ENCODE measurements at places on chromosomes 6 and 20.

DNA sequence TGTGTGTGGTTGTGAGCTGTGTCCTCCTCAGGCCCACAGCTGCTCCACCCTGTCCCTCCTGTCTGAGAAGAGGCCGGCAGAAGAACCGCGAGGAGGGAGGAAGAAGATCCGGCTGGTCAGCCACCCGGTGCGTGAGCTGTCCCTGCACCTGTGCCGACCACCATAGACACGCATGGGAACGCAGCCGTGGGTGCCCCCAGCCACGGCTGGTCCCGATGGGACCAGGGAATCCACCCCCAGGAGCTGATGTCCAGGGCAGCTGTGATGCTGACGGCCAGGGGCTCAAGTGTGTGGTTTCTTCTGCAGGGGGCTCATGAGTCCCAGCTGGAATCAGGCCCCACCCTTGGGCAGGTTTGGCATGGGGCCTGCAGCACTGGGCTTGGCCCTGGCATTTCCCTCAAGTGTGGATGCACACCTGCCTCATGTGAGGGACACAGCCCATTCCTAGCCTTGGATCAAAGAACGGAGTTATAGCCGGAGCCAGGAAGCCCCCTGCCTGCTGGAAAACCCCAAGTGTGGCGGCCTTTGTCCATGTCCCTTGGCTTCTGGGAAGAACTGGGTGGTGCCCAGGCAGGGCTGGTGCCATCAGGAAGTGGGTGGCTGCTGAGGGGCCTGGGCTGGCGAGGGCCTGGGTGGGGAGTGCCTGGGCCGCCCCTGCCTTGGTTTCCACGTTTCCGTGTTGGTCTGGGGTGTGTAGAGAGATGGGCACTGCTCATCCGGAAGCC lies 4.6 kb upstream of the TNFRSF6B start:
- no peak for DNase-seq

DNA sequence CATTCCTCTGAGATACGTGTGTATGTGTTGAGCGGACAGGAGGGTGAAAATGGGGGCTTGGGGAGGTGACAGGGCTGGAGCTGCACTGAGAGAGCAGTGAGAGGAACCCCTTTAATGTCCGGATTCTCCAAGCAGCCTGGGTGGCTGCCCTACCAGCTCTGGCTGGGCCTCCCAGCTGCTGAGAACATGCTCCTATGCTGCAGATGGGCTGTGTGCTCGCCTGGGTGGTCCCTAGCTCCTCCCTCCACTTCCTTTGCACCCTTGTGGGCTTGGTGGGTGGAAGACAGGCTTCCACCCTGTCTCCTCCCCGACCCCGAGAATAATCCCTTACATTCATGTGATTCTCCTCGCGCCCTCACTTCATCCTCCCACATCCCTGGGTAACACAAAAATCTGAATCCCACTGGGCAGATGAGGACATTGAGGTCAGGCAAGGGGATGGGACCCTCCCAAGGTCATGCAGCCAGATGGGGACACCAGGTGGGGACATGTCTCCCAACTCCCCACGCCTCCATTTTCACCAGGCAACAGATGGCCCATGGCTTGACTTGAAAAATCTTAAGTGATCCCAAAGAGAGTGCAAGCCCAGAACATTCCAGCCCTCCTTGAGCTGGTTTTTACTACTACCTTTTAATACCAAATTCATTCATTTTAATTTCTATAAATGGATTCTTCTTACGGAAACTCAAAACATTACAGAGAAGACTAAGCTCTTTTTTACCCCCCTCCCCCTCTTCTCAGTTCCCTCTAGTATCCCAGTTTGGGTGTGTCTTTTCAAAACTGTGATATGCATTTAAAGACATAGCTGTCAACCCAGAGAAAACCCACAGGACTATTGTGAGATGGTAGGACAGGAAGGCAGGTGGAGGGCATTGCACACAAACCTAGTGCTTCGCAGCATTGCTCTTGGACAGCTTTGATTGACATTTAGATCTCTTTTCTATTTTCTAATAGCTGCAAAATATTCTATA lies 5.0 kb upstream of the PDRG1 start:
- no peak for DNase-seq

GRCh38 chr6:41341580-41341979 lies 6.2 kb downstream of the NCR2 start:
- no peak for DNase-seq

DNA sequence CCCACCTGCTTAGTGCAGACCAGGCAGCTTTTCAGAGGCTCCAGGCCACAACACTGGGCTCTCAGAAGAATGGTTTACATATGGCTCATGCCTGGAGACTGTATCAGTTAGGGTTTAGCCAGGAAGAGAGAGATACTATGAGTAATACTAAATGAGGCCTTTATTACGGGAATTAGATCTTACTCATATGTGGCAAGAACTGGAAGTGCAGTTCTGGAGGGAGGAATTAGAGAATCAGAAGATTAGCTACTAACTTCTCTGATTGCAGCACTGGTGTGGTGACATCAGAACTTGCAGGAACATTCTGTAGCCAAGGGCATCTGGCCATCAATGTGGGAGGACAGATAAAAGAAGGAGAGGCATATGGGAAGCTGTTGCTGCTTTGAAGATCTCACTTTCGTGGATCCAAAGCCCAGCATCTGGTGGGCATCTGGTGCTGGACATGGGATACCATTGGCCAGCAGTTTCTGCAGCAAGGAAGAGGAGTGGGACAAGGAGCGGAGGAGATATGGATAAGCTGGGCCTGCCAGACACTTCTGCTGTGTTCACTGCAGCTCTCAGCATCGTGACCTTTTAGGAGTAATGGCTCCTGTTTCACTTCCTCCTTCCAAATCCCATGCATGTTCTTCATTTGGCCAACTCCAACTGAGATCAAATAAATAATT lies 248.5 kb downstream of the BTBD3 start:
- DNase-seq = no peak

DNA sequence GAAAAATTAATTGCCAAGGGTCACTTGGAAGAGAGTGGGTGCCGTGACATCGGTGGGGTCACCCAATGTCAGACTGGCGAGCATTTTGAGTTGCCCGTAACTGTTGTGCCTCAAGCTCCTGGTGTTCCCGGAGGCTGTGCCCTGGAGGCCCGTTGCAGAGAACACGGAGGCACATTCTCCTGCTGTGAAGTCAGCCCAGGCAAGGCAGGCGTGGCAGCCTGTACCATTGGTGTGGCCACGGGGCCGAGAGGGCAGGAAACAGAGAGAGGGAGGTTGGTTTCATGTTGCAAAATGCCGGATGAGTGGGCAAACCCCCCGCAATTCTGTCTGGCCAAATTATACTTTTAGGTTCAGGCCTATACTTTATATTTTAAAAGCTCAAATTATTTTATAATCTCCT lies 81.2 kb downstream of the THBS2 start:
- DNase-seq = no peak

GRCh38 chr20:63377256-63377941 lies 16.2 kb upstream of the CHRNA4 start:
- DNase-seq = no peak

DNA sequence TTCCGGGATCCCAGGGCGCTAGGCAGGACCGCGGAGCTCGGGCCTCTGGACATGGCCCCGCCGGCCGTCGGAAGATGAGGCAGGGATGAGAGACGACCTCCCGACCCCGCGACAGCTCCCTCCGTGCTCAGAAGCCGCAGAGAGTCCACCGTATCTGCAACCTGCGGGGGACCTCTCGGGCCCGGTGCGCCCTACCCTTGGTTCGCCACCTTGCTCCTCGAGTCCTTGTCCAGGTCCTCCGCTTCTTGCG lies 301 bp downstream of the PPP1R3D start:
- DNase-seq = no peak

- DNase-seq = no peak
These were observed 42.1 kb downstream of the BMP5 start for GRCh38 chr6:55833284-55833683.

GRCh38 chr6:50853939-50854338 lies 35.3 kb downstream of the TFAP2B start:
- no peak for DNase-seq

GRCh38 chr6:139161817-139162284 lies 27.0 kb downstream of the HECA start:
- no peak for DNase-seq

- DNase-seq = no peak
These were observed 109.3 kb downstream of the IBTK start for GRCh38 chr6:82138075-82138791.

- no peak for DNase-seq
These were observed 215.0 kb downstream of the SYNDIG1 start for GRCh38 chr20:24684421-24684871.

DNA sequence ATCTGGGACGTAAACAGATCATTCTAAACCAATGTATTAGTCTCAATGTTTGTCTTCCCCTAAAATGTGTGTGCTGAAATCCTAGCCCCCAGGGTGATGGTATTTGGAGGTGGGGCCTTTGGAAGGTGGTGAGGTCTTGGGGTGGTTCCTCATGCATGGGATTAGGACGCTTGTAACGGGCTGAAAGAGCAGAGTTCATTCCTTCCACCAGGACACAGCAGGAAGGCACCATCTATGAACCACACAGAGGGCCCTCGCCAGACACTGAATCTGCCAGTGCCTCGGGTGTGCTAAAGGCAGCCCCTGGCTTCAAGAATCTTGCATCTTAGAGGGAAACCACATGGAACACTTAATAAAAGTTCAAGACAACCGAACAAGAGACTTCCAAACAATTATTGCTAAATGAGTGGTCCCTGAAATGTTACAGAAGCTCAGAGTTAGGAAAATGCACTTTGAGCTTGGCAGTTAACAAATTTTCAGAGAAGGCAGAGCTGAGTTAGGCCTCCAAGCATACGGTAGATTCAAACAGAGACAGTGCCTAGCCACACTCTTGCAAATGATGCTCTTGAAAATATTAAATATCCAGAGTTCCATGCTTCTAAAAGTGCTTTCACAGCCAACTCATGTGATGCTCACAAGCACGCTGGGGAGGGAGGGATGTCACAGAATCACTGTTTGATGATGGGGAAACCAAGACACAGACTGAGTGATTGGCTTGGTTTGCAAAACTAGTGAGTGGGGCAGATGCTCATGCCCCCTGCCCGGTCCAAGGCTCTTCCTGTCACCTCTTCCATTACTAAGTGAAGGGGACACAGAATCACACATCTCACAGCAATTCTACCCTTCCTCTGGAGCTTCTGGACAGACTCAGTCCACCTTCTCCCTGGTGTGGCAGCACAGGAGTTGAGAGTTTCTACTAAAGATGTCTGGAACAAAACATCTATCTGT lies 27.4 kb downstream of the TBC1D7 start:
- DNase-seq = no peak

GRCh38 chr20:14879020-14879697 lies 541.7 kb upstream of the FLRT3 start:
- no peak for DNase-seq

DNA sequence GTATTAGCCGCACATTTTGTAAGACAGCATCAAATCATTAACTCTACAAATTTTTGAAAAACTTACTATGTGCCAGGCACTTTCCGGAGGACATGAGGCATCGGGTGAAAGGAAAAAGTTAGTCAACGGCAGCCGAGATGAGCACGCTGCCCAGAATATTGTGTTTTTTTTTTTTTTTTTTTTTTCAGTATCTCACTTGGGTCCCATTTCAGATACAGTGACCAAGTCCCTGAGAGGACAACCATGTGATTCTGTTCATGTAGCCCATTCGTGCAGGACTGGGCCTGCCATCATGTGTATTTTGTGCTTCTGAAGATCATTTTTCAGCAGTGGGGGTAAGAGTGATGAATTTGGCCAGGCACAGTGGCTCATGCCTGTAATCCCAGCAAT lies 1.3 kb downstream of the SLA2 start:
- no peak for DNase-seq

- DNase-seq = no peak
These were observed 96.7 kb upstream of the OPRM1 start for GRCh38 chr6:153942361-153942760.

- DNase-seq = no peak
These were observed 2.4 kb downstream of the TCF21 start for GRCh38 chr6:133891149-133891926.

GRCh38 chr6:148653138-148653776 lies 93.6 kb upstream of the UST start:
- no peak for DNase-seq

DNA sequence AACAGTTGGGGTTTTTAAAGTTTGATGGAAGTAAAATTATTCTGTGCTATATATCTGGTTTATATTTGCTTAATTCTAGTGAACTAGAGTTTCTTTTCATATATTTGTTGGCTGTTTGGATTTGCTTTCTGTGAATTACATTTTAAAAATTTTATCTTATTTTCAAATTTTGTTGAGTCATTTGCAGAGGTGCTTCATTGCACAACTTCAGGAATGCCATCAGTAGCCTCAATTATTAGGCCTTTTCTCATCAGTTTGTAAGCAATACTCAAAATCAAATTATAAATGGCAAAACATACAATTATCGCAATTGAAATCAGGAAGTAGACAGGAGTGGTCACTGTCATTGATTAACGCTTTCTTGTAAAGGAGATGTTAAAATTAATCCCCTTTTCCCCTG lies 96.9 kb downstream of the UBE3D start:
- DNase-seq = no peak
